ENCODE measurements at places on chromosomes 4 and X.

DNA sequence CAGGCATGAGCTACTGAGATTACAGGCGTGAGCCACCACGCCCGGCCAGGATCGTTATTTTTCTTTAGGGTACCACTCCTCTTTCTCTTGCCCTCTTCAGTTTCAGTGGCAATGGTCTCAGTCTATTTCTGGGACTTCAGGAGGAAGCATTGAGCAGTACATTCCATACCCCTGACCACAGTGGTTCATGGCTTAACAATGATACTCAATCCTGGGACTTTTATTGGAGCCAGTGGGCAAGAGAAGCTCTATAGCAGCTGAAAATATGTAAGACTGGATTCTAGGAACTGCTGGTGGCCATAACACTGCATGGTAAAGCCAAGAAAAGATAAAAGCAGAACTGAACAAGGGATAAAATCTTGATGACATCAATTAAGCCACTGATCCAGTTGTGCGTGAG, 5.8 kb upstream of the CCNA2 start:
- no peak for DNase-seq

DNA sequence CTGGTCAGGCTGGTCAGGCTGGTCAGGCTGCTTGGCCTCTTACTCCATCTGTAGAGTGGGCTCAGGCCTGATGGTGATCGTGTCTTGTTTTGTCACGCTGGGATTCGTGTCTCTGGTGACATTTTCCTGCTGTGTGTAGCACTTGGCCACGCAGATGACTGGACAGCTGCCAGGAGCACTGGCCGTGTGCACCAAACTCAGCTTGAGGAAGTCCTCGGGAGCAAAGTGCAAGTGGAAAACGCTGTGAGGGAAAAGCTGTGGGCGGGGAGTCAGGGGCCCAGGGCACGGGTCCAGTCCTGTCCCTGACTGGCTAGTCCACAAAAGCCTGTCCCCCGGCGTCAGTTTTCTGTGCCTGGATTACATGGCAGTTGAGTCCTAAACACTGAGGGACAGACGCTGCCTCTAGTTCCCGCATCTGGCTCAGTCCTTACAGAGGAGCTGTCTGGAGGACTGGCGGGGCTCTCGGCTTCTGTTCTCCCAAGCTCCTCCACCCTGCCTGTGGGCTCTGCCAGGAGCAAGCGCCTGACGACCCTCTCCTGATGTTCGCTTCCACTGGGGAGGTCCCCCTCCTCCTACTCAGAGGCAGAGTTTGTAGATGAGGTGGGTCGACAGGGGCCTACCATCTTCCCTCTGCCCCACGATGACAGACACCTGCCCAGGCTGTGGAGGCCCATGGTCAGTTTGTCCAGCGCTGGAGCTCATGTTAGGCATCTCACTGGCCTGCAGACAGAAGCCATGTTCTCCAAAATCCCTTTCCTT, 35.9 kb upstream of the GRPEL1 start:
- DNase-seq: no peak

DNA sequence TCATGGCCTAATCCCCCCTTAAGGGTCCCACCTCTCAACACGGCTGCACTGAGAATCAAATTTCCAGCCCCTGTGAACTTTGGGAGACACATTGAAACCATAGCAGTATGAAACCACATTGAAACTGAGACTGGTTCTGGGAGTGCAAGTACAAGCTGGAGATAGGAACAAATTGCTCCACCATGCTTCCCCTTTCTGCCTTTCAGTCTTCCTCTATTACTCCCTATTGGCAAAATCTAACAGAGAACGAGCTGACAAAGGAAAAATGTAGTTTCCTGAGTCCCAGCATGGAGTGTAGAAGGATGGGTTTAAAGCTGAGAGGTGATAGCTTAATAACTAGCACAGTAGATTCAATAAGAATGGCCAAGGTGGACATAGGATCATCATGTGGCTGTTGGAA, 161.7 kb upstream of the RPL34 start:
- DNase-seq: no peak

- DNase-seq: no peak
Observed at GRCh38 chr4:56307423-56307822, 79.9 kb downstream of the AASDH start.

GRCh38 chr4:127015667-127016117, 617.1 kb upstream of the INTU start:
- DNase-seq: no peak

DNA sequence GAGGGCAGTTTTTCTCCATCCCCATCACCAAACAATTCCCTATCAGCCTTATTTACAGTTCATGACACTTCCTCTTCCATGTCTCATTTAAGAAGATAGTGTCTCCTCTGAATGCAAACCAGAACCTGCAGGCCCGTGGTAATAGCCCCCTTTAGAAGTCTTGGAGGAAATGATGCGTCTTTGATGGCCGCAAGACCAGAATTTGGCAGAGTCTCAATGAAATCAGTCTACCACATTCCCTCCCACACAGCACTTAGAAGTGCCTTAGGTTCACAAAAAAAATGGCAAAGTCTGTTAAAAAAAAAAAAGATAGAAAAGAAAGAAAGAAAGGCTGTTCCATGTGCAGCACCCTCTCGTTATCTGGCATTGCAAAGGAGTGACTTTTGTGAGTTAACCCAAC, 2.1 kb upstream of the KDR start:
- DNase-seq: no peak

DNA sequence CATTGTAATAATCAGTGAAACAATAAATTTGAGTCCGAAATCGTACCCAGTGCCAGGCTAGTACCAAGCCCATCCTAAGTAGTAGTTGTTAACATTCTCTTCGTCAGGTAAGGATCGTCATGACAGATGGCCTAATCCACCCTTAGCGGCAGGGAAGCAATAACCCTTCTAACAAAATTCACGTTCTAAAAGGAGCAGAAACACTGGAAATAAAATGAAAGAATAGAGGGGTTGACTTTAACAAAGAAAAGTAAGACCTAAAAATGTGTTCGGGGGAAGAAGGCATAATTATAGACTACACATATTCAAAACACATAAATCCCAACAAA, 142.7 kb downstream of the CPEB2 start:
- no peak for DNase-seq

GRCh38 chr4:104870495-104871233, 276.0 kb upstream of the TET2 start:
- DNase-seq: no peak
